Stimulated activated CD8-positive, alpha-beta memory T cell treated with anti-CD3 and anti-CD28 coated beads, Interleukin-7, amount 100 ng/mL, for 1 hour (primary cell): ENCODE measurements at places on chromosomes 1 and 21.

DNA sequence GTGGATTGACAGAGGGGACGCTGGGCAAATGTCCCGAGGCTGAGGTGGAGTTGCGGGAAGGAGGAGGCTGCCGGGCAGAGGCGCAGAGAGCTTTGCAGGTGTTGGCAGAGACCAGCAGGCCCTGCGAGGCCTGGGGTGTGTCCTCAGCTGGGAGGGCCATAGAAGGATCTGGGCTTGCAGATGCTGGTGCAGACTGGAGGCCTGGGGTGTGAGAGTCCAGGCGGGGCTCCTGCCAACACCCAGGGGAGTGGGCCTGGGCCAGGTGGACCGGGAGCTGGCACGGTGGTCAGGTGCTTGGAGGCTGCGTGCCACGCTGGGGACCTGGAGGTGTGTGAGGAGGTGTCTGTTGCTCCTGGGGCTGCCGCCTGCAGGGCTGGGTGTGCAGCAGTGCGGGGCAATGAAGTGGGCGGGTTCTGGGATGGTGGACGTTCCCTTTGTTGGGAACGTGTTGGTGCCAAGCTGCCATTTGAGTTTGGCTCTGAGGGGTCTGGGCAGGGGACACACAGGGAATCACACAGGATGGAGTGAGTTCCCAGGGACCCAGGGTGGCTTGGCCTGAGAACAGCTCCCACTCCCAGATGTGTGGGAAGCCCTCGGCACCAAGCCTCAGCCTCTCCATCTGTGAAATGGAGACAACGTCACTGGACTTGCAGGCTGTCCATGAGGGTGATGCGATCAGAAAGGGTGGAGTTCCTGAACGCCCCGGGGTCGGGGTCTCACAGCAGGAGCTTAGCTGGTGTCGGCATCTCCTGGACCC, 39.9 kb upstream of the POFUT2 start:
- no peak for DNase-seq

DNA sequence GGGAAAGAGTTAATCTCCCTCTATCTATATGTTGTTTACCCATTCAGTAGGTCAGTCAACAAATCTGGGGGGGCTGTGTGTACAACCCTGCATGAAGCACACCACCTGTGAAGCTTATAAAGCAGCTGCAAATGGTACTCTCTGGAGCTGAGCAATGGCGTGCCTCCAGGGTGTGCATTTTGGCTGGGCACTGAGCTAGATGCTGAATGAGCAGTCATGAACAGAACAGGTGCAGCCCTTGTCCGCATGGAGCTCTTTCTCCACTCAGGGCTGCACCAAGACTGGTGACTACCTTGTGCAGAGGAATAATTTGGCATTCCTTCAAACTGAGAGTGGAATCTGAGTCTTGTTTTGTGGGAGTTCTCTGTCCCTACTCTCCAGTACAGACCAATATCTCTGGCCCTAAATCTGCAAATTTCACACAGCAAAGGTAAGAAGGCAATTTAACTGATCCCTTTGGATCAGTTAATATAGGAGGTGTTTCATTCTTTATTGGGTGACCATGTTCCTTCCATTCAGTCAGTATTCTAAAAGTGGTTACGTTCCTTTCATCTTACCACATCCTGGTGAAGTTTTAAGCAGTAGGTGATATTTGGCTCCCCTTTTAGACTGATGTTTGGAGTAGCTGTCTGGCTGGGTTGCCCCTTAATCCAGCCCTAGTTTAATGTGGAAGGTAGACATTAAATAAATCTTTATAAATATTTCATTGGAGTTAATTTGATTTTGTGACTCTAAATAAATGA, 76.0 kb downstream of the GPR88 start:
- no peak for DNase-seq

DNA sequence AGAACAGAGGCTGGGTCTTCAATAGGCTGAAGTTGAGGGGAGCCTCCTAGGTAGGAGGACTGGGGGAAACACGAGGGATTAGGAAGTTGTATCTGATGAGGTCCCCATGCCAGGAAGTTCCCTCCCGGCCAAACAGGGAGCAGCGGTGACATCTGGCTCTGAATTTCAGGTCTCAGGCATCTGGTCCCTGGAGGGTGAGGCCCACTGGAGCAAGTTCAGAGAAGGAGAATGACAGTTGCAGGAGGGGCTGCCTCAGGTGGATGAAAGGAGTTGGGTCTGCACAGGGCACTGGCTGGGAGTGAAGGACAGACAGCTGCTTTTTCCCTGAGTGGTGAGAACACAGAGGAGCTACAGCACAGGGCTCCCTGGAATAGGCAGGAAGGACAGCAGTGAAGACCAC, 9.1 kb downstream of the TMEM9 start:
- DNase-seq, result no peak

DNA sequence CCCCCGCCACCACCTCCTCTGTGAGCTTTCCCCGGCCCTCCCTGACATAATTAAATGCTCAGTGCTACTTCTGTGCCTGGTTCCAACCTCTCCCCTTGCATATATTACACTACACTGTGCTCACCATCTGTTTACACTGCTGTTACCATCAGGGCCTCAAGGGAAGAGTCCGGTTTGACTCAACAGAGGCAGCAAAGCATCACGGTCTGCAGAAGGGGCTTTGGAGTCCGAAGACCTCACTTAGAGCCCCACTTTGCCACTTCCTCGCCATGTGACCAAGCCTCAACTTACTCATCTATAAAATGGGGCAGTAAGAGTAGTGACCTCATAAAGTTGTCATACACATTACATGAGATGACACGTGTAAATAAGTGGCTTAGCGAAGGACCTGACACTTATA, 27.4 kb downstream of the KCNN3 start:
- DNase-seq, result no peak

- no peak for DNase-seq
Observed at GRCh38 chr1:109725510-109725909, 13.5 kb downstream of the GSTM5 start.

- no peak for DNase-seq
Observed at GRCh38 chr1:94783342-94784189, 36.6 kb upstream of the SLC44A3 start.

- DNase-seq, result peak; percentile 4
Observed at GRCh38 chr1:111769517-111770146, 13.9 kb downstream of the DDX20 start.

GRCh38 chr1:87757676-87758075, 429.0 kb downstream of the LMO4 start:
- no peak for DNase-seq

DNA sequence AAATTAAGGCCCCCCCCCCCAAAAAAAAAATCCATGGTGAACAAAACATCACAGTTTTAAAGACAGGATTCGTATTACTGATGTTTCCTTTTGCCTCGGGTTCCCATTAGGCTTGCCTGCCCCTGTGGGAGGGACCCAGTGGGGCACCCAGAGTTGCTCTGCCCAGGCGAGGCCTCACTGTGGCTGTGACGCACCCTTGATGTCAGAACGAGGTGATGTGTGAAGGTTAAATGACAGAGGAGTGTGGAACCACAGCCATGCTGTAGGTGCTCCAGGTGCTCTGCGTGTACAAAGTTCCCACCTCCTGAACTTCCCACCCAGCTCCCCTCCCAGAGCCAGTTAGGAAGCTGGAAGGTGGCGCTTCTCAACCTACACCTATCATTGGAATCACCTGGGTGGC, 37.9 kb downstream of the GRHL3 start:
- no peak for DNase-seq

- DNase-seq, result no peak
Observed at GRCh38 chr1:229410692-229411433, 23.0 kb downstream of the ACTA1 start.

DNA sequence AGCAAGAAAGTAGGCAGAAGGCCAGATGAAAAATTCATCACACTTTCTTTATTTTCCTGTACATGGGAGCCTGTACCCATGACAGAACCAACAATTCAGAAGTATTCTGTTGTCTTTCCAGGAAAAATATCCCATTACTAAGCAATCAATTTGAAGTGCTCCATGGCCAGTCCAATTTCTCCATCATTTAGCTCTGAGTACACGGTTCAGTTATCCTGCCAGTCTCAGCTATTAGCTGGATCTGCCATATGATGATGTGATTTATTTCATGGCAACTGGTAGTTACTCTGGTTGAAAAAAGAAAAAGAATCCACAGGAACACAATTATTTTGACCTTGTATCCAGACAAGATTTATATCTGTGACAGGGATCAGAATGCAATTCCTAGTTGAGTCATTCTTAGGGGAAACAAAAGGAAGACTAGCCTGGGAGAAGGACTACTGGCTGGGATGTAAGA, 70.6 kb upstream of the GORAB start:
- no peak for DNase-seq

DNA sequence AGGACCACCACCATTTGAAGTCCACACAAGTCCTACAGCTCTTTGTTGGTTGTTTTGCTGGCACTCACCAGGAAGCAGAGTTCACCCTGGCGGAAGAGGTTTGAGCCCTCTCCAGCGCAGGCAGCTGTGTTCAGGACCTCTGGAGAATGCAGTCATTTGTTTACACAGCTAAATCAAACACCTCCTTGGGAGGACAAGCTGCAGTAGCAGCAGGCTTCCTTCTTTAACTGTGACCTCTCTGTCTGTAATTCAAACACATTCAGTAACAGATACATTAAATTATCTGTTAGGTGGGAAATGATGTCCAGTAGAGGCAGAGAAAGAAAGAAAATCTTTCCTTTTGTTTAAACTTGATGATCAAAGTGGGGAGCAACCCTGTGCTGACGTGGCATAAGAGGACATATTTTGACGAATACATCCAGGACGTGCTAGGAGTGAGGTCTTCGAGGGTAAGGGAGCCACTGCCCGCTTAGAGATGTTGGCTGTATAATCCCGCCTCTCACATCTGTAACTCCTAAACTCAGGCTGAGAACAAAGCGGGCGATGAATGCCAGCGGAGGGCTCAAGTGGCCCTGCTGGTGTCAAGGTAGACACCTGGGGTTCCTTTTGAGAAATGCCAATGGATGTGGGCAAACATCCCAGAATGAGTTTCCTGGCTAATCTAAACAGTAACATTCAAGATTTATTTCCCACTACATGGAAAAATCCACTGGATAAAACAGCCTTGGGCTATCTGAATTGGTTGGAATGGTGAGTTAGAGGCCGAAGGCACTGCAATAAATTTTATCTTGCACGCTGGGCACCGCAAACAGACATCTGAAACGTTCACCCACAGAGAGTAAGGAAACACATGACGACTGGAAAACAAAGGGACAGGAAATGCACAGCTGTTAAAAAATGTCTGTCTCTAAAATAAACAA, 51.7 kb downstream of the ABCA4 start:
- no peak for DNase-seq

GRCh38 chr1:67882196-67882958, 49.1 kb upstream of the GNG12 start:
- no peak for DNase-seq

GRCh38 chr1:40880813-40881549, 18.8 kb upstream of the CITED4 start:
- no peak for DNase-seq

GRCh38 chr1:108719656-108720435, 7.1 kb downstream of the FNDC7 start:
- DNase-seq, result no peak
